Stomach (tissue), 19 donors: ENCODE measurements at places on chromosomes 2 and 18. TPM values are rescaled to one million over a fixed set of nuclear protein-coding genes. Genes with fewer than 3 reads are reported as not detected.

- no peak for DNase-seq
- H3K4me3 ChIP-seq: no peak overlapping the region
- H3K27me3 ChIP-seq: no peaks in the 10 kb centered on the region
- H3K4me1 ChIP-seq: no peaks in the 10 kb centered on the region
Observed at GRCh38 chr2:193583638-193584400, 1389.1 kb upstream of the TMEFF2 start.

DNA sequence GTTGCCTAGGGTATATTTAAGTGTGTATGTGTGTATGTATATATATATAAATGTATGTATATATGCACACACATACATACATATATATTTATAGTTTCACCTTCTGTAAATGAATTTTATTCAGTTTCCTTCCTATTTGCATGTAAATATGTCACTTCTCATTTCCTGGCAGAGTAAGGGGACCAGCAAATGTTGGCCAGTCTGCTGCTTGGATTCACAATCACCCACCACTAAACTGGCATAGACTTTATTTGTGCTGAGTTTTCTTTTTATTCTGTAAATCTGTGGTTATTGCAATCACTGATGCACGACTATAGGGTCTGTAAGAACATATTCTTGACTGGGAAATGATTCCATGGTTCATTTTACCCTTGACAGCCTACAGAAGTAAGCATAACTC is 640.4 kb upstream of the FAM98A start:
- no peak overlapping the region for H3K4me3 ChIP-seq
- no peak overlapping the region for H3K27ac ChIP-seq

FOXD4L1 gene
- total RNA-seq: 0.58 TPM

DNA sequence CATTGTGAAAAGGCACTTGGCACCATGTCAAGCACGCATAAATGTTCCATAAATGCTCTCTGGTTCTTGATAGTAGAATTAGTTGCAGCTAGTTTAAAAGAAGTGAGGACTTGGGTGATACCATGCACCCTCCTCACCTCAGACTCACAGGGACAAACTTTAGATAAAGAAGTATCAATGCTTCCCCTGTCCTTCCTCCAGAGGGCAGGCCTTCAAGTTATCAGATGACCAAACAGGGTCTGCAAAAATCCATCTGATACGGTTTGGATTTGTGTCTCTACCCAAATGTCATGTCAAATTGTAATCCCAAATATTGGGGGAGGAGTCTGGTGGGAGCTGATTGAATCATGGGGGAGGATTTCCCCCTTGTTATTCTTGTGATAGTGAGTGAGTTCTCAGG is 54.1 kb downstream of the C1QL2 start:
- no peak overlapping the region for H3K27ac ChIP-seq
- H3K36me3 ChIP-seq: no peaks in the 10 kb centered on the region
- no peak for DNase-seq
- no peaks in the 10 kb centered on the region for H3K27me3 ChIP-seq
- H3K4me3 ChIP-seq: no peak overlapping the region

SCYGR1 gene
- total RNA-seq: not detected

GPR55 gene
- total RNA-seq: 0.37 TPM

- no peak overlapping the region for H3K27ac ChIP-seq
- no peaks in the 10 kb centered on the region for H3K36me3 ChIP-seq
- H3K4me1 ChIP-seq: no peaks in the 10 kb centered on the region
- DNase-seq: no peak
- no peaks in the 10 kb centered on the region for H3K27me3 ChIP-seq
Observed at GRCh38 chr2:236295481-236295880, 31.3 kb upstream of the ASB18 start.

DNA sequence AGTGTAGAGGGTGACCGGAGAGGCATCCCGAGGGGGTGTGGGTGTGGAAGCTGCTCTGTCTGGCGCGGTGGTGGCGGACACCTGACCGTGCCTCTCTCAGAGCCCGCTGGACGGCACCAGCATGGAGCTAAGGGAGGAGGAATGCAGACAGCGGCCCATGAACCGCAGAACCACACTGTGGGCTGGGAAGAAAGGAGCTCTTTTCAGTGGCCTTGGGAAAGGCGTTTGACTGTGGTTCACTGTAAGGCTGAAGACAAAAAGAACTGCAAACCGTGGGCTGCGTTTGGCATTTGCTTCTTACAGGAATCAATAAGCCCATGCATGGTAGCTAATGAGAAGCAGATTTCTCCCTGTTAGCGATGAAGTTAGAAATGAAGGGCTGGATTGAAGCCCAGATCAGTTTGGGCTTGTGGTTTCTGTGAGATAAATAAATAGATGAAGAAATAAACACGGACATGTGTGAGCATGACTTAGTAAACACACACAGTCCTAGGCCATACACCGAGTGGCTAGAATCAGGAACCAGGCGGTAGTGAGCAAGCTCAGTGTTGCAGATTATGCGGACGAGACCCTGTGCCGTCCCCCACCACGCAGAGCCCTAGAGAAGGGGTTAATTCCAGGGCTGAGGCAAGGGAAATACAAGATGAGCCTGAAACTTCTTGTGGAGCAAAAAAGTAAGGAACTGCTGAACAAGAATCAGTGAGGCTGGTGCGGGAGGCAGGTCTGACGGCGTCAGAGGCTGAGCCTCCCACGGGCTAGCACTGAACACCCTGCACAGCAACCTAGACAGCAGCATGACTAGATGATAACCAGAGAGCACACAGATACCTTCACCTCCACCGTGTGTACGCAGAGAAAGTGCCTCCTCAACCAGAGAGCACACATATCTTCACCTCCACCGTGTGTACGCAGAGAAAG is 29.3 kb upstream of the NFATC1 start:
- H3K4me1 ChIP-seq: no peaks in the 10 kb centered on the region
- DNase-seq: peak; percentile 67
- H3K27ac ChIP-seq: no peak overlapping the region
- no peak overlapping the region for H3K4me3 ChIP-seq

DNA sequence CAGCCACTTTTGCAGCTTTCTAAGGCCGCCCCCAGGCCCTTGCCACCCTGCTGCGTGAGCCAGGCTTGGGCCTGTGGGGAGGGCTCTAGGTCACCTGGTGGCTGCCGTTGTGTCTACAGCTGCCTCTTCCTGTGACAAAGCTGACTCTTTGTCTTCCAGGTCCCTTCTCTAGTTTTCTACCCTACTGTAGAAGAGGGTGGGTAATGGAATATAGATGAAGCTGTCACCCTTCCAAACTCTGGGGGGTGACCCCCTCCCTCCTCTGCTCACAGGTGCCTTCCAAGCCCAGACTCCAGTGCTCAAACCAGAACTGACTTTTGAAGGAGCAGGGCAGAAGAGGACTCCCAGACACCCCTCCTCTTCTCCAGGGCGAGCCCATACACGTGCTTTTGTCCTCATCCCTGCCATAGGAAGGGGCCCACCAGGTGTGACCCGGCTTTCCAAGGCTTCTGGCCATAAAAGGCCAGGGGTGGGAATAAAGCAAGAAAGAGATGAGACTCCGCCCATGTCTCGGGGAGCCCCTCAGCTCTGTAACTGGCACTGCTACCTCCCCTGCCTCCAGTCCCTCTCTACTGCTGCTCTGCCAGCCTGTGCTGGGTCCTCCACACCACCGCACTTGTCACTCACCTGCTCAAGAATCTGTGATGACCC is 17.9 kb upstream of the SDC1 start:
- H3K4me1 ChIP-seq: peaks cover 6% of the 10 kb centered on the region
- H3K27ac ChIP-seq: no peak overlapping the region
- no peak for DNase-seq
- H3K36me3 ChIP-seq: no peaks in the 10 kb centered on the region
- H3K27me3 ChIP-seq: no peaks in the 10 kb centered on the region
- H3K4me3 ChIP-seq: no peak overlapping the region

- no peaks in the 10 kb centered on the region for H3K36me3 ChIP-seq
- H3K27me3 ChIP-seq: no peaks in the 10 kb centered on the region
- no peaks in the 10 kb centered on the region for H3K4me1 ChIP-seq
- DNase-seq: no peak
- H3K4me3 ChIP-seq: no peak overlapping the region
Observed at GRCh38 chr2:220394433-220394832, 767.0 kb downstream of the SLC4A3 start.

DNA sequence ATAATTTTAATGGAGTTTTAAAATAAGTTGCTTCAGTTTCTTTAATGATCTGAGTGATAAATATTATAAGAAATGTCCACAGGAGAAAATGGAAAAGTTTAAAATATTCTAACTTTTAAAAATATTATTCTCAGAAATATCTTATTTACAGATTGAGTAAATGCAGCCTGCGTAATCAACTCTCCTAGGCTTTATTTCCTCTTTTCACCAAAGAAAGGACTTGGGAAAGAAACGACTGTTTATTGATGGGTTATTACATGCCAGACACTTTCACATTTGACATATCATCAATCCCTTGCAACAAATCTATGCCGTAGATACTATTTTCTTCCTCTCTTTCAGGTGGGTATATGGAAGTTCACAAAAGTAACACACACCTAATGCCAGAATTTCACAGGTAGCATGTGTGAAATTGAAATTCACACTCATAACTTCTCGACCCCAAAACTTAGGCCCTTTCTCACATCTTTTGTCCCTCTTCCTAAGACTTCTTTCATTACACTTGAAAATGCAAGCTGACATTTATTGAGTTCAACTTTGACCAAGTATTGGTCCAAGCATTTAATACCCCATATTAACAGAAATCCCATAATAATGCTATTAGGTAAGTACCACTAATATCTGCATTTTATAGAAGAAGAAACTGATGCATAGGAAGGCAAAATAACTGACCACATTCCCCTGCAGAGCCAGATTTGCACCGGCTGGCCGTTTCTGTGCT is 49.2 kb downstream of the MYOM1 start:
- H3K27ac ChIP-seq: no peak overlapping the region
- peaks cover 4% of the 10 kb centered on the region for H3K36me3 ChIP-seq

FAM237A gene
- not detected for total RNA-seq

DNA sequence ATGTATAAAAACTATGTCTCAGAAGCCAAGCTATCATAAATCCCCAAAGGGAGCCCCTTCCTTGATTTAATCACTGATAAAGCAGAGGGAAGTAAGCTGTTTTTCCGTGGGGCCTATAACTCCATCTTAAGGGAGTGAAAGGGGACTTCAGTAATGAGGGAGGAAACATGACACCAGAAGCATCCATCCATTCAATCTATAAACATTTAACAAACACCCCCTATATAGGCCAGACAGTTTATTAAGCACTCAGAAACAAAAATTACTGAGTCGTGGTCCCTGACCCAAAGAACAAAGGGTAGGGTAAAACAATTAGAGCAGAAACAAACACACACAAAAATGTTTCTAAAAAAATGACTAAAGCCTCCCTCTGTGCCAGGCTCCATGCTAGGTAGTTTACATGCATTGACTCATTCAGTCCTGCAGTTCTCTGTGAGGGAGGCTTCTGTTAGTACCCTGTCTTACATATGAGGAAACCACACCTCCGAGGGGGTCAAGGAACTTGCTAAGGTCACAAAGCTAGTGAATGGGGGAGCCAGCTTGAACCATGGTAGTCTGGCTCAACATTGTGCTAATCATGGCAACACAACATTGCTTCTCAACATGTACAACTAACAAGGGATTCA is 472.1 kb downstream of the CDH2 start:
- no peak overlapping the region for H3K27ac ChIP-seq
- H3K27me3 ChIP-seq: no peaks in the 10 kb centered on the region
- no peaks in the 10 kb centered on the region for H3K36me3 ChIP-seq
- no peak overlapping the region for H3K4me3 ChIP-seq
- no peaks in the 10 kb centered on the region for H3K4me1 ChIP-seq

SLC8A1 gene
- 105 TPM for total RNA-seq

DNA sequence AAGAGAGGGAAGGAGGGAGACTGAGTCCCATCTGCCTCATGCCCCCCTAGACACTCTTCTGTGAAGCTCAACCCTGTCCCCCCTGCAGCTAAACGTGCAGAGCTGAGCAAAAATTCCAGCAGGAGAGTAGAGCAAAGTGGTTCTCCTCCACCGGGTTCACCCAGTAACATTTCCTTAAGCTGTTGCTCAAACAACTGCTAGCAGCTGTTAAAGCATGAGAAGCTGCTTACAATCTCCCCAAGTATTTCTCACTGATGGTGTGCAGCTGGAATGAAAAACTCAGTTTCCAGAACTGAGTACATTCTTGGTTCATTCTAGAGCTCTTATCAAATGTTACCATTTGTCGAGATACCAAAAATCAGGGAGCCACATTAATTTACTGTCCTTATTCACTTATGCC is 92.3 kb downstream of the STK39 start:
- H3K4me1 ChIP-seq: peaks cover 26% of the 10 kb centered on the region
- no peak overlapping the region for H3K27ac ChIP-seq
- no peaks in the 10 kb centered on the region for H3K27me3 ChIP-seq
- DNase-seq: no peak

GRCh38 chr18:50057009-50057408 is 137.9 kb downstream of the MYO5B start:
- no peaks in the 10 kb centered on the region for H3K27me3 ChIP-seq
- no peak for DNase-seq
- no peaks in the 10 kb centered on the region for H3K4me1 ChIP-seq
- H3K36me3 ChIP-seq: no peaks in the 10 kb centered on the region
- no peak overlapping the region for H3K27ac ChIP-seq

DNA sequence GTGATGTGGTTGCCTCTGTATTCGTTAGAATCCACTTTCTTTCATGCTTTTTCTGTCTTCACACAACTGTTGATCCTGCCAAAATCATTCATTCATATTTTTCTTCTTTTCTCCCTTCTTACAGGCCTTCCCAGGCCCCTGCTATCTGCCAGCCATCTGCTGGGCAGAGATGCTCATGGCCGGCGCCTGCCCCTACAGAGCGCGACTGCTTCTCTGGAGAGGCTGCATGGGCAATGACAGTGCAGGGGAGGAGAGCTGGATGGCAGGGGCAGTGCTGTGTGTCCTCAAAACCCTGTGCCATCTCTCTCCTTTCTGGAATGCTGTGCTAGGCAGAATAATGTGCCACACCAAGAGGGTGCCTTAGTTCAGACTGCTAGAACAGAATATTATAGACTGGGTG is 125.2 kb downstream of the INHBB start:
- H3K4me1 ChIP-seq: peaks cover 59% of the 10 kb centered on the region
- H3K4me3 ChIP-seq: no peak overlapping the region
- no peaks in the 10 kb centered on the region for H3K36me3 ChIP-seq
- peak overlapping the region; percentile 68 for H3K27ac ChIP-seq
- H3K27me3 ChIP-seq: no peaks in the 10 kb centered on the region

- H3K4me1 ChIP-seq: peaks cover 66% of the 10 kb centered on the region
- H3K36me3 ChIP-seq: no peaks in the 10 kb centered on the region
- H3K4me3 ChIP-seq: no peak overlapping the region
- H3K27ac ChIP-seq: no peak overlapping the region
Observed at GRCh38 chr2:54519841-54520459, 63.8 kb downstream of the SPTBN1 start.

DNA sequence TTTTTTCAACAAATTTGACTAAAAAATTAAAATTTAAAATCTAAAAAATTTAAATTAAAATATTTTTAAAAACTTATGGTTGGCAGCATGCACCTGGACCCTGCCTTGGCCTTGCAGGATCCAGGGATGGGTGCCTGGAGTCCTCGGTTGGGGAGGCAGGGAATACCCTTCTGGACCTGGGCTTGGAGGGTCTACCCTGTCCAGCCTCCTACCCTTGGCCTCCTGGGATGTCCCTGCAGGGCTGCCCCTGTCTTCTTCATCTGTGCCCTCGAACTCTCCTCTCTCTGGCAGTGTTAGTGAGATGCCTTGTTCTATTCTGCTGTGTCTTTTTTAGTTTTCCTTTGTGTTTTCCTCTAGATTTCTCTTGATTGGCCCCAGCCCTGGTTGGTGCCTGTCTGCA is 68.9 kb upstream of the HAAO start:
- H3K4me3 ChIP-seq: no peak overlapping the region
- no peak for DNase-seq
- no peaks in the 10 kb centered on the region for H3K36me3 ChIP-seq
- H3K27me3 ChIP-seq: no peaks in the 10 kb centered on the region
- H3K27ac ChIP-seq: no peak overlapping the region
- no peaks in the 10 kb centered on the region for H3K4me1 ChIP-seq

AQP4 gene
- total RNA-seq: 9.3 TPM
